Left cardiac atrium (tissue), 4 donors: ENCODE measurements at places on chromosomes 13 and 19. TPM values are rescaled to one million over a fixed set of nuclear protein-coding genes. Genes with fewer than 3 reads are reported as not detected.

ZNF439 gene
- 4.2 TPM for total RNA-seq

DNA sequence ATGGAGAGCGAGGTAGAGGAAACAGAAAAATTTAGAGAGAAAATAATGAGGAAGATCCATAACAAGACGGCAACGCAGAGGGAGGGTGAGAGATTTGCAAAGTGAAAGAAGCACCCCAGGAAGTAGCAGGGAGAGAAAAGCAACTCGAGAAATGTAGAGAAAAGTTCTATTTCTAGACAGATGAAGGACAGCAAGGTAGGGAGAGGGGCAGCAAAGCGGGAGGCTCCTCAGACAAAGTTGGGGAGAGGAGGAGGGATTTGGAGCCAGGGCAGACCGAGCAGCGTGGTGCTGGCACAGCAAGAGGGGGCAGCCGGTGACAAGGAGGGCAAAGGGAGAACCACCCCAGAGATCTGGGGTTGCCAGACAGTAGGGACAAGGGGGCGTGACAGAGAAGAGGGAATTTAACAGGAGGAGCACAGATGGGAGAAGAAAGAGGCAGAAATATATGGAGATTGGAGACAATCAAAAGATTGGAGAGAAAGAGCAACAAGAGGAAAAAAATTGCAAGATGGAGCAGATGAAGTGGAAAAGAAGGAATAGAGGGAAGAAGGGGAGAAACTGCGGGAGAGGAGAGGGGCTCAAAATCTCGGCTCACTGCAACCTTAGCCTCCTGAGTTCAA is 989 bp downstream of the ZNF766 start:
- DNase-seq, result peak; percentile 27

DNA sequence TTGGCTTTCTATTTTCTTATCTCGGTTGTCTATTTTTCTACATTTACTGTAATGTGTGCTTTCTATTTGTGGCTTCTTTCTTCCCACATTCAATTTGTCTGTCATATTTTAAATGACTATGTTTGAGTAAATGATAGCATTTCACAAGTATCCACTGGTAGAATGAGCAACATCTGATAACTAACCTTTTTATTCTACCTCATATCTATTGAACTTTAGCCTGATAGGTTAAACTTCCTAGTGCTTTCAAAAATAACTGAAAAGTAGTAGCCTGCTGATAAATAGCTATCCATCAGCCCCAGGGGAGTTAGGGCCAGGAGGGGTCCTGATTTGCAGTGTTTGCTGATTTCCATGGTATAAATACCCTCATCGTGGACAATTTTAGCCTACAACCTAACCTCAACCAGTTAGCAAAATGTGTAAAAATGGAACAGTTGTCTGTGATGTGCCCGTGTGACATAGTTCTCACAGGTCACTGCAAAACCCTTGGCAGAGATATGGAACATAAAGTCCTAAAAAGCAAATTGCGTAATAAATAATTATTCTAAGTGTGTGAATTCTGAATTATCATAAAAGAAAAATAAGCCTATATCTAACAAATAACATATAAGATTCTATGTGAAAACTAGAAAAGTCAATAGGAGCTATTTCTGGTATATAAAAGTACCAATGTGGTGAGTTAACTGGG is 32.1 kb downstream of the KCTD12 start:
- no peak for DNase-seq

GRCh38 chr19:50794876-50795663 is 4.9 kb downstream of the ACP4 start:
- DNase-seq, result no peak

DNA sequence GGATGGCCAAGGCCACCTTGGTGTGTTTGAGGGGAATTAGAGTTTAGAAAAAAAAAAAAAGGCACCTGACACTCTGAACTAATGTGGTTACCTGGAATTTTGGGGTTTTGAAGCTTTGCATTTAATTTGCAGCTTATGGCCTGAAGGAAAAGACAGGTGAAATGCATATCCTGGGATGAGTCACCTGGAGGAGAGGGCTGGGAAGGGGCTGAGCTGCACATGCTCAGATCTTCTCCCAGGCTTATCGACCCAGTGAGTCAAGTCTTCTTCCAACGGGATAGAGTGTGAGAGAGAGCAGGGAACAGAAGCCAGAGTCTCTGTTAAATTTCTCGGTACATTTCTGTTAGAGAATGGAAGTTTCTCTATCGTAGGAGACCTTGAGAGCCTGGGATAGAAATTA is 29.7 kb upstream of the ALOX5AP start:
- DNase-seq, result no peak

- DNase-seq, result no peak
Measured at GRCh38 chr13:93079294-93079693, 147.3 kb upstream of the GPC6 start.

DNA sequence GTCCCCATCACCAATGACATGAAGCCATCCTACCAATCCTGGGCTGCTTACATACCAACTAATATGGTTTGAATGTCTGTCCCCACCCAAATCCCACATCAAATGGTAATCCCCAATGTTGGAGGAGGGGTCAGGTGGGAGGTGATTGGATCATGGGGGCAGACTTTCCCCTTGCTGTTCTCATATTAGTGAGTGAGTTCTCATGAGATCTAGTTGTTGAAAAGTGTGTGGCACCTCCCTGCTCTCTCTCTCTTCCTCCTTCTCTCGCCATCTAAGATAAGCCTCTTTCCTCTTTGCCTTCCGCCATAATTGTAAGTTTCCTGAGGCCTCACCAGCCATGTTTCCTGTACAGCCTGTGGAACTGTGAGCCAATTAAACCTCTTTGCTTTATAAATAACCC is 53.6 kb upstream of the FAM124A start:
- DNase-seq, result no peak

DNA sequence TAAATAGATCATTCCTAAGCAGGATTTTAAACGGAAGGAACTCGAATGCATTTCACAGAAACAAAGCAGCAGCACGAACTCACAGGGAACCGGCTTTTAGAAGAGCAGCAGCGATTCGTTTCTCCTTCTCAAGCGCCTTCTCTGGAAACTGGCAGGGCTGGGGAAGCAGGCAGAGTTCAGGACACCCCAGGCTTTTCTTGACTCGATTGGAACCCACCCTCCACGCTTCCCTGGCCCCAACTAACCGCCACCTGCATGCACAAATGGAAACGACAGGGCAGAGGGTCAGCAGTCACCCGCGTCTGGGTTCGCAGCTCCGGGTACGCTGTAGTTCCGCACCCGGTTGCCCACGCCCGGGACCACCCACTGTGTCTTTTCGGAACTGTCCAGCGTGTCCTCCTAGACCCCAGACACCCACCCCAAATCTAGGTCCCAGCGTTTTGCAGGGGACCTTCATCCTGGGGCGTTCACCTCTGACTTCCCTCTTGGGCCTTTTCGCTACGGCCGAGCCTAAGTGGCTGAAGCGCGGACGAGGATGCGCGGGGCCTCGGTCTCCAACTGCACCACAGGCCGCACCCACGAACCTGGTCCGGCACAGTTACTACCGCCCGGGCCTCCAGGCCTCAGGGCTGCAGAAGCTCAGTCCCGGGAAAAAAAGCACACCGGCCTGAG is 500 bp downstream of the ZFP30 start:
- peak; percentile 52 for DNase-seq

MTIF3 gene
- 91.0 TPM for total RNA-seq

DNA sequence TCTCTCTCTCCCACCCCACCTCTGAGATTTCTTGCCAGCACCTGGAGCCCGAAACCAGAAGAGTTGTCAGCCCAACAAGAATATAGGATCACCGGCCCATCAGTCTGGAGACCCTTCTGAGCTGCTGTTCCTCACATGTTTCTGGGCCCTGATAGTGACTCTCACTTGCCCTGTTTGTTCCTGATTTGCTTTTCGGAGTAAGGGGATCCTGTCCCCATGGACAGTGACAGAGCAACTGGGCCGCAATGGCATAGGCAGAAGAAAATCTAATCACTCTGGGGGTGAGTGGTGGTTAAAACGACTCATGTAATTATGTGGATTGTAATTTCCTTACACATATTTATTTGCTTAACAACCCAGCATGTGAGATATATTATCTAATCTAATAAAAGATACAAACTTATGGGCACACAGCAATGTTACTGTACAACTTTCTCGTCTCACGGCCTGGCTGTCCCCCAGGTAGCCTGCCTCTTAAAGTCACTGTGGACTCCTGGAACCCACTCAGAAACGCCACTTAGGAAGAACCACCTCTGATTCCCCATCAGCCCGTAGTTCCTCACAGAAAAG is 663 bp upstream of the SMAD9 start:
- DNase-seq, result no peak

GRCh38 chr13:68806125-68806524 is 1301.5 kb upstream of the ATXN8OS start:
- DNase-seq, result no peak

GRCh38 chr19:6041071-6041470 is 63.1 kb upstream of the RANBP3 start:
- no peak for DNase-seq

DNA sequence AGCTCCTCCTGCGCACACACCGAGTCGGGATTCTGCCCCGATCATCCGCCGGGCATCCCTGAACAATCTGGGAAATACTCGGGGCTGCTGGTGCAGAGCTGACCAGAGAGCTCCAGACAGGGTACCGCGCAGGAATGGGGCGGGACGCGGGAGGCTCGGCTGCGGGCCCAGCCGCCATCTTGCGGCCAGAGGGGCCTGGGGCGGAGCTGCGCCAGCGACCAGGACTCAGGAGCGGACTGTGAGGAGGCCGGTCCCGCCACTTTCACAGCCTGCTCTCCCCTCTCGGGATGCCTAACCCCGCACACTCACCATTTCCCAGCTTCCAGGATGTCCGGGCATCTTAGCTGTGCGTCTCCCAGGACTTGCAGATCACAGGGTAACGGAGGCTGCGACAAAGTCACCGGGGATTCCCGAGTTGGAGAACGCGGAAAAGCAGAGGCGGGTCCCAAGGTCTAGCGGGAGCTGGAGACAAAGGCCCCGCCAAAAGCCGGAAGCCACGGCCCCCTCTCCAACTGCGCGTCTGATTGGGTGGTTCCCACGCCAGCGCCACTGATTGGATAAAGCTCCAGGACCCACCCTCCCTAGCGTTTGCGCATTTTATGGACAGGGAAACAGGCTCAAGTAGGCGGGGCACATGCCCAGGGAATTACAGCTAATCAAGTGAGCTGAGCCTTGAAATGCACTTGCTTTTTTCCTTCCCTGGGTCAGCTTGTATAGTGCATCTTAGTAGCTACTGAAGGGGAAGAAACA is 15.8 kb upstream of the ZNF43 start:
- peak; percentile 96 for DNase-seq

SLC25A41 gene
- total RNA-seq, result 0.18 TPM

DNA sequence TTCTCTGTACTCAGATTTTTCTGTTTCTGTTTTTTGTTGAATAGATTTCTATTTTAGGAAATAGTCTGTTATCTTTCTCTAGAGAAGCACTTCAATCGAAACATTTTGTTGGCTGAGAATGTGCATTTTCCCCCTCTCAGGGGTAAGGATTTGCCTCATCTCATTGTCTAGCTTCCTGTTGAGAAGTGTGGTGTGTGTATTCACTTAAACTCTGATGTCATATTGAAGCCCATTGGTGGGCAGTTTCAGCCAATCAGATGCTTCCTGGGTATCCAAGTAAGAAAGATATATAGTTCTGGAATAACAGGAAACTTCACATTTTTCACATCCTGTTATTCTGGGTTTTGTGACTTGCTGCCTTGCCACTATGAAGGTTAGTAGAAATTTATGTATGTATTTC is 87.6 kb downstream of the ARHGEF7 start:
- no peak for DNase-seq

- no peak for DNase-seq
Measured at GRCh38 chr13:46183018-46183946, 1.3 kb upstream of the LCP1 start.
